ENCODE measurements at places on chromosomes 13 and 19.
A peak's percentile ranks its signal among the peaks of the same experiment; 100 is the strongest.

DNA sequence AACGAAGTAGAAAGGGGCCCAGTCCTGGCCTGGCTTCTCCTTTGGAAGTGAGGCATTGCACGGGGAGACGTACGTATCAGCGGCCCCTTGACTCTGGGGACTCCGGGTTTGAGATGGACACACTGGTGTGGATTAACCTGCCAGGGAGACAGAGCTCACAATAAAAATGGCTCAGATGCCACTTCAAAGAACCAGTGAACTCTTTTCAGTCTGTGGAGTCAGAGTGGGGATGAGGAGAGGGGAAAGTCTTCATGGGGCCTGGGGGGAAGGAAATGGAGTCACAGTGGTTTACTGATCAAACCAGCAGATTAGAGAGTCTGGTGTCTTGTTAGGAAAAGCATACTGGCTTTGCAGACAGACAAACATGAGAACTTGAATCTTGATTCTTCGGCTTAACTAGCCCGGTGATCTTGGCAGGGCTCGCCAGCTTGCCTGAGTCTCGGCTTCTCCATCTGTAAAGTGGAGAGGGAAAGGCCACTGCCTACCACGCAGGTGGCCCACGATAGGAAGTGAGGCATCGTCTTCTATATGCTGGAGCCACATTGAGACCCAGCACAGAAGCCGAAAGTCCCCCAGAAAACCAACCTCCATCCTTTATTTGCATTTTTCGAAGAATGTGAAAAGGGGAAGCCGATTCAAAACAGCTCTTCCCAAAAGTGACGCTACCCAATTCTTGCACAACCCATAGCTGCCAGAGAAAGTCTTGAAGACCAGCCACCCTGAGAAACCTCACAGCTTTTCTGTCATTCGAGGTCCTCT, at the start of gene FFAR1:
Gene FFAR1 (plus strand): TSS at position 732 of the 759 bp plus-strand sequence. CDS start 3,650 bp downstream, outside the sequence.
- peak; percentile 86 for DNase-seq

- no peak for DNase-seq
Measured at GRCh38 chr13:30984620-30985019, 52.2 kb downstream of the TEX26 start.

- no peak for DNase-seq
Measured at GRCh38 chr19:31269425-31270127, 79.7 kb downstream of the TSHZ3 start.

- no peak for DNase-seq
Measured at GRCh38 chr19:49713236-49713845, 22.4 kb downstream of the CPT1C start.

DNA sequence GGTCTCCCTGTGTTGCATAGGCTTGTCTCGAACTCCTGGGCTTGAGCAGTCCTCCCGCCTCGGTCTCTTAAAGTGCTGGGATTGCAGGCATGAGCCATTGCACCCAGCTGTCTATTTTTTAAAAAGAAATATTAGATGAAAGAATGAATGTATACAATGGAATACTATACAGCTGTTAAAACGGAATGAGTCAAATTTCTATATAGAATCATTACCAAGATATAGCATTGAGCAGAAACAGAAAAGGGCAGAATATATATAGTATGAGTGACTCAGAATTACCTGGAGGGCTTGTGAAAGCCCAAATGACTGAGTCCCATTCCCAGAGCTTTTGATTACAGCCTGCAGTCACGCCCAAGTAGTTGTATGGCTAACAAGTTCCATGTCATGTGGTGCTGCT, 4.4 kb downstream of the DACT3 start:
- no peak for DNase-seq

GRCh38 chr13:32894589-32895001, 121.6 kb upstream of the KL start:
- DNase-seq = peak; percentile 81

GRCh38 chr13:29847501-29847983, 2.9 kb downstream of the UBL3 start:
- DNase-seq = no peak

Measured in HL-60 (cell line).